ENCODE measurements at places on chromosomes 6 and 20. TPM values are rescaled to one million over a fixed set of nuclear protein-coding genes. Genes with fewer than 3 reads are reported as not detected.

- no peak for DNase-seq
Measured at GRCh38 chr6:34546551-34547321, 9.4 kb downstream of the SPDEF start.

GRCh38 chr6:72219536-72219935, 333.2 kb downstream of the RIMS1 start:
- no peak for DNase-seq

DNA sequence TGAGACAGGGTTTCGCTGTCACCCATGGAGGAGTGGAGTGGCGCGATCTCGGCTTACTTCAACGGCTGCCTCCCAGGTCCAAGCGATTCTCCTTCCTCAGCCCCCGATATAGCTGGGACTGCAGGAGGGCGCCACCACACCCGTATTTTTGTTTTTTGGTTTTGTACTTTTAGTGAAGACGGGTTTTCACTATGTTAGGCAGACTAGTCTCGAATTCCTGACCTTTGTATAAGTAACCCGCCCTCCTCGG, 115.4 kb upstream of the BTN3A2 start:
- DNase-seq: no peak

- DNase-seq: no peak
Measured at GRCh38 chr6:159097256-159097655, 52.5 kb upstream of the TAGAP start.

- DNase-seq: no peak
Measured at GRCh38 chr6:131937703-131938631, 13.2 kb downstream of the CCN2 start.

DNA sequence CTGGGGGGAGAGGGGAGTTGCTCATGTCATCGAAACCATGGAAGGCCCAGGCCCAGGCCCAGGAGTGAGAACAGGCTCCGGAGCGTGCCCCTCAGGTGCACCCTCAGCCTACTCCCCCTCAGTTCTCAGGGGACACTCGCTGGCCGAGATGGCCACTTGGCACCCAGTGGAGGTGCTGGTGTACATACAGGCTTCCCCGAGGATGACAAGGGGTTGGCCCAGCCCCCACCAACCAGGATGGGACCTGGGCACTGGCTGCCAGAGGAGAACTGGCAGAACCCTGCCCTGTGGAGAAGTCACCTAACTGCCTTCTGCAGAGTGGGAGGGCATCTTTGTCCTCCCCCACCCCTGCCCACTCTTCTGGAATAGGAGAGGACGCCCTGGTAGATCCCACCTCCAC, 9.5 kb downstream of the NKX2-2 start:
- DNase-seq: no peak

GRCh38 chr20:38217791-38218565, 42.6 kb downstream of the KIAA1755 start:
- peak; percentile 44 for DNase-seq

DNA sequence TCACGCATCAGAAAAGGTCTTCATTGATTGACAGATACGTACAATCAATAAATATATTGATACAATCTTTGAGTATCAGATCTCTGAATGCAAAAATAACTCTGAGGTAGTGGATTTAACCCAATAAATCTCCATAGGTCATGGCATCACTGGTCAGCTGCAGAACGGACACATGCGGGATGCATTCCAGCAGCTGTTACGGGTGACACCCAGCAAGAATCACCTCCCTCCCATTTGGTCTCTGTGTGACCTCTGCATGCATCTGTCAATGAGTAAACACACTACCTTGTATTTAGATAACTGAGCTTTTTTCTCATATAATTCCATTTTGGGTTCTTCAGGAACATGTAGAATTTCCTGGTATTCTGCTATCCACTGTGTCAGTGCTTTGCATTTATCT, 285.4 kb downstream of the SYNE1 start:
- DNase-seq: no peak

- DNase-seq: no peak
Measured at GRCh38 chr6:41373919-41374617, 38.7 kb downstream of the NCR2 start.

Gene TCF15
- 13.2 TPM for total RNA-seq

Data from omental fat pad (tissue), 4 donors.